ENCODE measurements at places on chromosomes 1 and 21. TPM values are rescaled to one million over a fixed set of nuclear protein-coding genes. Genes with fewer than 3 reads are reported as not detected.

DNA sequence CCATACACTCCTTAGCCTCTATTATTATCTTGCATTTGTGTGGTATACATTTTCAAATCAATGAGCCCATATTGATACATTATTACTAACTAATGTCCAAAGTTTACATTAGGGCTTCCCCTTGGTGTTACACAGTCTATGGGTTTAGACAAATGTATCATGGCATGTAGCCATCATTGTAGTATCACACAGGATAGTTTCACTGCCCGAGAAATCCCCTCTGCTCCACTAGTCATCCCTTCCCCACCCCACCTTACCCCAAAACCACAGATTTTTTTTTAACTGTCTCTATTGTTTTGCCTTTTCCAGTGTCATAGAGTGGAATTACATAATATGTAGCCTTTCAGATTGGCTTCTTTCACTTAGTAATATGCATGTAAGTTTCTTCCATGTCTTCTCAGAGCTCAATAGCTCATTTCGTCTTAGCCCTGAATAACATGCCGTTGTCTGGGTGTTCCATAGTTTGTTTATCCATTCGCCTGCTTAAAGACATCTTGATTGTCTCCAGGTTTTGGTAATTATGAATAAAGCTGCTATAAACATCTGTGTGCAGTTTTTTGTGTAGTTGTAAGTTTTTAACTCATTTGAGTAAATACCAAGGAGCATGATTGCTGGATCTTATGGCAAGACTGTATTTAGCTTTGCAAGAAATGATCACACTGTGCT is 86.4 kb upstream of the LYST start:
- no peak for DNase-seq

DNA sequence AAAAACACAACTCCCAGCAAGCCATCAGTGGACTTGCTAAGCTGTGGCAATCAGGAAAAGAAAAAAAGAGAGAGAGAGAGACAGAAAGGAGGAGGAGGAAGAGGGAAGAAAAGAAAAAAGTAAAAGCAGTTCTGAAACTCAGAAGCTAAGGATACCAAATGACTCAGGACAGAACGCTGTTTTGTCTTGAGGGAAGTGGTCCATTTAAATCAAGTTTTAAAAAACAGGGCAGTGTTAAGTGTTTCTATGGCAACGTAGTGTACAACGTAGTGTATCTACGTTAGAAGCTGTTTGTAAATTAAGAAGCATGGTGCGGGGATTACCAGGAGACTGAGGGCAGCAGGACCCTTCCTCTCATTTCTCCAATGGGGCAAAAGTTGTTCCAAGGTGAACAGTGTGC is 5.8 kb downstream of the ADORA3 start:
- DNase-seq, result no peak

GRCh38 chr21:43750339-43751033 is 25.6 kb downstream of the CSTB start:
- no peak for DNase-seq

DNA sequence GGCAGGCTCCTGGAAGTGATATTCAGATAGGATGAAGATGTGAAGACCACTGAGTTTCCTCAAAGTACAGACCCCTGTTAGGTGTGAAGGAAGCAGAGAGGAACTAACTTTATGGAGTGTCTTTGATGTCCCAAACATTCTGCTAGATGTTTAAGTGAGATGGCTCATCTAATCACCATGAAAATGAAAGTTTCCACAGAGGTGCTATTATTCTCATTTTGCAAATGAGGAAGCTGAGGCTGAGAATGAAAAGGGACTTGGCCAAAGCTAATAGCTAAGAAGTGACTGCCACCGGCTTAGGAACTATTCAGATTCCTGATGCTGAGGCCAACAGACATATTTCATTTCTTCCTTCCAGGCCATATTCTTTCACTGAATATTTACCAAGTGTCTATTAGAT is 45.9 kb upstream of the WLS start:
- DNase-seq, result no peak

GRCh38 chr1:15959827-15960446 is 16.0 kb downstream of the ZBTB17 start:
- DNase-seq, result no peak

DNA sequence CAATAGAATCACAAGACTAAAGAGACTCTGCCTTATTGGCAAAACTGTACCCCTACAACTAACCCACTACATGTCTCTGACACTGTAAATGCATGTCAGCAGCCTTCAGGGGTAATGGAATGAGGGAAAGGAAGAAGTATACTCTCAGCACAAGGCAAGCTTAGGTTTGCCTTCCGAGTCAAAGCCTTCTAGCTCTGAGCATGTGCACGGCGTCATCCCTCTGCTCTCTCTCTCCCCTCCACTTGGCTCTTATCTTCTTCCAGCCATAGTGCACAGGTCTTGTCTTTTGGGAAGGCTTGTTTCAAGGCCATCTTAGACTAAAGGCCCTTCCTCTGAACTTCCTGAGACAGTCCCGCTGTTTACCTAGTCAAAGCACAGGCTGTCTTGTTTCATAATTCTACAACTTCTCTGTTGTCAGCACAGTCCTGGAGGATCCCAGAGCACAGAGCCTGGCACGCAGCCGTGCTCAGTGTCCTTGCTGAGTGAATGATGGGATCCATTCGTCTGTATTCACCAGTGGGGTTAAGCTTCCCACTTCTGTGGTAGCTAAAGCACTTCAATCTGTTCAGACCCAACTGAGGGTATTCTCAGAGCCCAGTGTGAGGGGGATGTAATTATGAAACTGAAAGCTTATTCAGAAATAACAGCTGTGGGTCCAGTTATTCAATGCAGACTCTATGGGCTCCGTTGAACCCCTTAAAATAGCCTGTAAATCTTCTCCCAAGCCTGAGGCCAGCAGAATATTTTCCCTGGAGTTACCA is 166.5 kb upstream of the PLD5 start:
- DNase-seq, result no peak

DNA sequence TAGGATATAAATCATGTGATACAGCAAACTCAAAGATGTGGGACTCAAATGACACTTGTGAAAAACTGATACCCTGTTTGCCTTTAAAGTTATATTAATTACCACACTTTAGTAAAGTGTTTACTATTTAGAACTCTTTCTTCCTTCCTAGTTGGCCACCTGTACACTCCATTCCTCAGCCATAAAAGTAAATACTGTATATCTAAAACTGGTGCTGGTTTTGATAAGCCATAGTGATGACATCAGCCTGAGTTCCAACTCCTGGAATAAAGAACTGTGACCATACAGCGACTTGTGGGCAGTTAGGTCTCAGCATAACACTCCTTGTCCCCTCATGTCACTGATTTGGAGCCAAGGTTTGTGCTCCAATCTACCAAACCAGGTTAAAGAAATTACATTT is 2.8 kb downstream of the PTGER3 start:
- DNase-seq, result no peak

DNA sequence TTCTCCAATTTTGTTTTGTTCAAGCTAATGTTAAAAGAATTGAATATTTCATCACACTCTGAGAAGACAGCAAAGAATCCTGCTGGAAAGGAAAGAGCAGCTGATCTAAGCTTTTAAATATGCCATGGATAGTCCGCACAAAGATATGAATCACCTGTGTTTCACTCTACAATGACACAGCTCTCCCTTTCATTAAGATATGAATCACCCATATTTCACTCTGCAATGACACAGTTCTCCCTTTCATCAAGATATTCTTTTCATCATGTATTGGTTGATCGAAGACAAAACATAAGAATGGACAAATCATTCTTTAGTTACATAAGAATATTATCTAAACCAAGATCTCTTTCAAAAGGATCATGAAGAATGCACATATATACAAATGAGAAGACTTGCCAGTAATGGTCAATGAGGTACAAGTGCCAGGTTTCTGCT is 367.3 kb downstream of the SMYD3 start:
- no peak for DNase-seq

GRCh38 chr1:43306688-43307457 is 6.1 kb downstream of the TIE1 start:
- no peak for DNase-seq

SLC45A3 gene
- 9.3 TPM for polyA plus RNA-seq

PRPF38A gene
- 79.6 TPM for polyA plus RNA-seq

NPHS2 gene
- polyA plus RNA-seq, result 480 TPM

PTAFR gene
- 3.9 TPM for polyA plus RNA-seq

HES3 gene
- polyA plus RNA-seq, result not detected

FAM163A gene
- polyA plus RNA-seq, result 0.73 TPM

NCAM2 gene
- 18.5 TPM for polyA plus RNA-seq

All from right renal pelvis (tissue), 4 donors.